MV-4-11 (cell line): ENCODE measurements at places on chromosomes 13 and 19.
A peak's percentile ranks its signal among the peaks of the same experiment; 100 is the strongest.

DNA sequence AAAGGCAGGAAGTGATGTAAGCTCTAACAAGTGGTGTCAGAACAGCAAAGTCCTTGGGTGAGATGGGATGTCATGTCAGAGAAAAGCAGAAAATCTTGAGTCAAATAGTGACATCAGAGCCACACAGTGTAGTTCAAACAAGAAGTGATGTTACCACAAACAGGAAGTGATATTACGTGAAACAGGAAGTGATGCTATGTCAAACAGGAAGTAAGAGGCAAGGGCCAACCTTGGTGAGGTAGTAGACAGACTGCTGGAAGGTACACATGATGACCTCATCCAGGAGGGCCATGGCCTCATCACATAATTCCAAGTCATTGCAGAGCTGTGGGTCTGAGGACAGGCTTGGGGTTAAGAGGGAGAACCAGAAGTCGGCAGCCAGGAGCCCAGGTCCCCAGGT lies 7.0 kb upstream of the MAMSTR start:
- peak; percentile 95 for DNase-seq

DNA sequence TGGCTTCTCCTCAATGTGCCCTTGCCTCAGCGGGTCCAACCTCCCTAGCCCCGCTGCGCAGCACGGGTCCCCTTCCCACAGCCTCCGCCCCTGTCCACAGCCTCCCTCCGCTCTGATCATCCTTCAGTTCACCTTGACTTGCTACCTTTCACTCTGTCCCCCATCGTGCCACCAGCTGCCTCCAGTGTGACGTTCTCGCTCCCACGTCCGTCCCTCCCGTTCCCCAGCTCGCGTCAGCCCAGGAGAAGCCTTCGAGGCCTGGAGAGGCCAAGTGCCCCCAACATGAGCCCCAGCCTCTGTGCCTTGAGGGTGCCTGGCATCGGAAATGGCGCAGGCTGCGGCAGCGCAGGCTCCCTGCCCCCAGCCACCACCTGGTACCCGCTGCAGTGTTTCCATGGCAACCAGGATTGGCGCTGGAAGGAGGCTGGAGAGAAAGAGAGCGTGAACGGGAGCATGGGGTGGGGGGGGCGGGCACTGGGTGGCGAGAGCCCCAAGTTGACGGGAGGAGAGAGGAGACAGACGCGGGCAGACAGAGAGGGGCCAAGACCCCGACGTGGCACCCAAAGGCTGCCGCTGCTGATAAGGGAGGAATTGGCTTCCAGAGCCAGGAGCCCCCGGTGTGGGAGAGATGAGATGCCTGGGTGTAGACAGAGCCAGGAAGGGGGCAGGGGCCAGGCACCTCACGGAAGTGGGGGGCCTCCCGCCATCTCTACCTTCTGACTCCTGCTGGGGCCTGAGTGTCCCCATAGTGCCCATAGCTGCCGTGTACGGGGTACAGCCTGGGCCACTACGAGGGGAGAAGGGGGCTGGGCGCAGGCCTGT lies 844 bp upstream of the ASPDH start:
- no peak for DNase-seq

DNA sequence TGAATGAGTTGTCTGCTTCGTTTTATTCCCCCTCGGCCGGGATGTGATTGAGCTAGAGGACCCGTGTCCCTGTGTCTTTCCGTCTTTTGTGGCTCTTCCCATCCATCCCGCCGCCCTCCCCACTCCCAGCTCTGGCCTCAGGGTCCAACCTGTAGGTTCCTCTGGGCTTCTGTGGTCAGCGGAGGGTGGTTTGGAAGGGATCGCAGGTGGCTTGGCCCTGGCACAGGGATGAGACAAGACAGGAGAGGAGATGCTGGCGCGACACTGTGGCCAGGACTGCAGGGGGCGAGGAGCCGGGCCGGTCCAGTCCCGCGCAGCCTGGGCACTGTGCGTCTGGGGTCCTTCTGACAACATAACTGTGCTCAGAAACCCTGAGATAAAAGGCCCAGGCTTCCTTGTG lies 2.0 kb downstream of the EVI5L start:
- DNase-seq: no peak

- peak; percentile 14 for DNase-seq
Measured at GRCh38 chr13:65468628-65469027, 1761.5 kb downstream of the PCDH9 start.

DNA sequence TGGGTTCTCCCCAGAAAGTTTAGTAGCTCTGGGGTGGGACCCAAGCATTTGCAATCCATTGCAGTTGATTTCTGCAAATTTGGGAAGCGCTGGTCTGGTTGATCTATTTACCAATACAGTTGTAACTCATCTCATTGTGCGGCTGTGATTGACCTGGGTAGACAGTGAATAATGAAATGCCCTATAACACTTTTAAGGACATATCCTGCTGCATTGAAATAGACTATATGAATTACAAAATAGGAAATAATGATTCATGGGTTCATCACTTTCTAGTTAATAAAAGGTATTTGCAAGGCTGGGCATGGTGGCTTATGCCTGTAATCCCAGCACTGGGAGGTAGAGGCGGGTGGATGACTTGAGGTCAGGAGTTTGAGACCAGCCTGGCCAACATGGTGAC lies 59.0 kb upstream of the FARP1 start:
- no peak for DNase-seq

- DNase-seq: no peak
Measured at GRCh38 chr13:34214686-34215085, 396.7 kb downstream of the RFC3 start.
